Cerebellum (tissue), 4 donors: ENCODE measurements at places on chromosomes 1 and 21. TPM values are rescaled to one million over a fixed set of nuclear protein-coding genes. Genes with fewer than 3 reads are reported as not detected.

DNA sequence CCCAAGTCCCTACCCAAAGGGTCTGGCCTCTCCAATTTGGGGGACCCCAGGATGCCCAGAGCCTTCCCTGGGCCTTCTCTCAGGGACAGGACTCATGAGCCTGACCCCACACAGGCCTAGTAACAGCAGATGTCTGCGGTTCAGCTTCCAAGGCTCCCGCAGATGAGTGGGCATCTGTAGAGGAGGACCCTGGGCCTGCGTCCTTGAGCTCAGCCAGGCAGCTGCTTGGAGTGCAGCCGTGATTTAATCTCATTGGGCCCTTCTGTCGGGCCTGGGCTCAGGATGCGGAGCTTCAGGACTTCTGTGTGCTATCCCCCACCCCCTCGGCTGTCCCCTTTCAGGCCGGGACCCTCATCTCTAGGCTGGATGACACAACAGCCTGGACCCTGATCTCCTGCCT is 35.4 kb downstream of the IGSF21 start:
- DNase-seq, result no peak

- no peak for DNase-seq
Observed at GRCh38 chr1:42168763-42169162, 4.2 kb upstream of the GUCA2A start.

DNA sequence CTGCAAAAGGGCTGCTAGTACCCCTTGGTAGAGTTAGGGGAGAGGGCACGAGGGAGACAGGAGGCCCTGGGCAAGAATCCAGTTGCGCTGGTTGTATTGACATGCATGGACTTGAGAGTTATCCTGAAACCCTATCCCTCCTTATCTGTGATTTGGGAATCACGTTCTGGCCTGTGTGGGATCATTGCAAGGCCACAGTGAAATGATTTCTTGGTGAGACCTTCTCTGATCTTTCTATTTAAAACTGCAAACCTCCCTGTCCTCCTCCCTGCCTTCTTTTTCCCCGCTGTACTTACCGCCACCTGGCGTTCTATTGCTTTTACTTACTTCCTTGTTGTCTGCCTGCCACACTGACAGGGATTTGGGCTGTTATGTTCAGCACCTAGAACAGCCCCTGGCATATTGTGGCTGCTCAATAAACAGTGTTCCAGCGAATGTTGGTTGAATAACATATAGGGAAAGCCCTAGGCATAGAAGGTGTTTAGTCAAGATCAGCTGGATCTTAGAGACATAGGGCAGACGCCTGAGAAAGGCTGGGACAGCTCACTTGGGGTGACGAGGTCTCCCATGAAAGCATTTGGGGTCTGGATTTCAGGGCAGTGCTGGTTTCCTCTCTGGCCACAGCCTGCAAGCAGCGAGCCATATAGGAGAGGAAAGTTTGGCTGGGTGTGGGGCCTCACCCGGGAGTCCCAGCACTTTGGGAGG is 25.6 kb downstream of the ALPL start:
- DNase-seq, result no peak

CSRP1 gene
- 19.3 TPM for total RNA-seq

CNR2 gene
- not detected for total RNA-seq
